ENCODE measurements at places on chromosomes 4 and X. TPM values are rescaled to one million over a fixed set of nuclear protein-coding genes. Genes with fewer than 3 reads are reported as not detected.

GRCh38 chr4:168781926-168782325 is 228.1 kb downstream of the CBR4 start:
- DNase-seq, result no peak

GRCh38 chrX:17030580-17031270 is 84.3 kb downstream of the REPS2 start:
- DNase-seq, result no peak

GRCh38 chrX:17814059-17814458 is 47.0 kb downstream of the RAI2 start:
- no peak for DNase-seq

DNA sequence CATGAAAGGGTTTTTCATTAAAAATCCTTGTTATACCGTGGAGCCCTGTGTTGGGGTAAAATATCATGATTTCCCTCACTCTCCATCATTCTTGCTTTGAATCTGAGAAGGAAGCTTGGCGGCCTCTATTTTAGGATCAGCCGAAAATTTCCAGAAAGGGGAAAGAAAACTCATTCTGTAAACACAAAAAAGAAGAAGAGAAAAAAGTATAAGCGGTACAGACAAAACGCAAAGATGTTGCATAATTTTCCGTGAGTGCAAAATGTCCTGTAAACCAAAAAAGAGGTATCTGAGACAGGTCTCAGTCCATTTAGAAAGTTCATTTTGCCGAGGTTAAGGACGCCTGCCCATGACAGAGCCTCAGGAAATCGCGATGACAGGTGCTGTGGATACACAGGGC is 5.3 kb downstream of the CSF2RA start:
- DNase-seq, result no peak

DNA sequence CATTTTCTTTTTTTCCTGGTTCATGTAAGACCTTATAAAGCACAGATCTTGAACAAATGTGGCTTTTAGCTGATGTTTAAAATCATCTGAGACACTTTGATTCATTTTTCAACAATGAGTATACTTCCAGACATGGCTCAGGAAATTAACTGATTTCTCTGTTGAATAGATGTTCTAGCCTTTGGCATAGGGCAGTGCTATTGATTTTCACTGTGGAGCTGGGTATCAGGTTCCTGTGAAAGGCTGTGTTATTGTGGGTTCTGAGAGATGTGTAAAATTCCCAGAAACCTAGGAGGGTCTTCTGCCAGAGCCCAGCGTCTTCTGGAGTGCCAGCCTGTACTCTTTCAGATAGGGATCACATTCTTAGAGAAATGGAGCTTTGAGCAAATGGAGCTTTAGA is 278.9 kb downstream of the EPHA5 start:
- no peak for DNase-seq

DNA sequence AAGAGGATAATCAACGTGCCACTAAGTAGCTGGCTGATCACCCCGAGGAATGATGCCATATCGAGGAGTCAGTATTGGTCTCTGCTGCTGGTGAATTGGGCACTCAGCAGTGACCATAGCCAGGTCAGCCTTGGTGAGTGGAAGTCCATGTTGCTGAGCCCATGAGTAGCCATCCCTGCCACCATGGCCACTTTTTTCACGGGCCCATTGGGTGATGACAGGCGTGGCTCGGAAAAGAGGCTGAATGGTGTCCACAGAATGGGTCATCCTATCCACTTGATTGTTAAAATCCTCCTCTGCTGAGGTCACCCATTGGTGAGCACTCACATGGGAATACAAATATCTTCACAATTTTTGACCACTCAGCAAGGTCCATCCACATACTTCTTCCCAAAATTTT is 114.4 kb downstream of the UBE2NL start:
- DNase-seq, result no peak

GRCh38 chr4:152200511-152201333 is 335.2 kb downstream of the FBXW7 start:
- DNase-seq, result no peak

DNA sequence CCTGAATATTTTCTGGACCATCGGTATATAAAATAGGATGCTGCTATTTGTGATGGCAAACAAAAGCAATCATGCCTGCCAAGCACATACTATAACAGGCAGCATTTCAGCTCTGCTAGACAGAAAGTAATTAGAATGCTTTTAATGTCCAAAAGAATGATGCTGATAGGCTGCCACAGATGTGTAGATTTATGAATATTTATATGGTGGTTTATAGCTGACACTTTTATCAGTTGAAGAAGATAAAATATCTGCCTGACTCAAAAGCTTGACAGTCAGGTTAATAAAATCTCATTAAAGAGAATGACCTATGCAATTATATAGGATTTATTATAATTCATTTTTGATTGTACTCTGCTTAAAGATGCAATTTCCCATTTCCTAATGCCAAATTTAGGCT is 4.0 kb downstream of the BEND4 start:
- DNase-seq, result no peak

- DNase-seq, result no peak
Observed at GRCh38 chr4:15479913-15480185, 10.2 kb downstream of the CC2D2A start.

DNA sequence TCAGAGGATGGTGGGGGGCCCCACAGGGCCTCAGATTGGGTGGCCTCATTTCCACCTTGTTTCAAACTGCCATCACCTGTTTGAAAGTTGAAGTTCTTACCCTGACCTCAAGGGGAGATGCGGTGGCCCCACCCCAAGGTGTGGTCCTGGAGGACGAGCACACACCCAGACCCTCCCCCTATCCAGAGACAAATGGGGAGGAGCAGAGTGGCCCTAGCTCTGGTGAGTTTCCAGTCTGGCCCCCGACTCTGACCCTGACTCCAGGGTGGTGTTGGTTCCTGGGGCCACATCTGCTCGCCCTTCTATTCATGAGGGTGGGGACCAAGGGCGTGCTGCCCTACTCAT is 36.3 kb upstream of the ADRA2C start:
- DNase-seq, result no peak

- no peak for DNase-seq
Observed at GRCh38 chr4:168152837-168153500, 60.6 kb downstream of the ANXA10 start.

DNA sequence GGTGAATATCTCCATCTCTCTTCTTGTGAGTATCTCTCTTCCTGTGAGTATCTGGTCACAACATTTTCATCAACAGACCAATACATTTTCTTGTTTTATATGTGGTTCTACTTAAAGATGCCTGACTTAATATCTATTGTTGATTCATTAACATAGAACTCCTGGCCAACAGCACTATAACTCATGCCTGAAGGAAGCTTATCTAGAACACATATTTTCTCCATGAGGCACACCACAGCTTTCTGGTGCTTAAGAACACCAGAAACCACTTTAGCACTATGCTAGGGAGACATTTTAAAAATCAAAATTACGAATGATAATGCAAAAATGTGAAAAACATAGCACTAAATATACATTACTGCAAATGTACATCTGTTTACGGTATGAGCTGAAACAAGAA is 190.4 kb downstream of the GABRB1 start:
- no peak for DNase-seq

Gene GPR173
- total RNA-seq, result 1.3 TPM

Gene FRG2
- not detected for total RNA-seq

Gene AWAT1
- total RNA-seq, result not detected

Gene GABRG1
- total RNA-seq, result not detected

Gene ZNF157
- total RNA-seq, result not detected

Measured in omental fat pad (tissue), 4 donors.